ENCODE measurements at places on chromosomes 7 and 10.

GRCh38 chr7:34031156-34031555, 125.8 kb downstream of the BMPER start:
- DNase-seq: no peak

DNA sequence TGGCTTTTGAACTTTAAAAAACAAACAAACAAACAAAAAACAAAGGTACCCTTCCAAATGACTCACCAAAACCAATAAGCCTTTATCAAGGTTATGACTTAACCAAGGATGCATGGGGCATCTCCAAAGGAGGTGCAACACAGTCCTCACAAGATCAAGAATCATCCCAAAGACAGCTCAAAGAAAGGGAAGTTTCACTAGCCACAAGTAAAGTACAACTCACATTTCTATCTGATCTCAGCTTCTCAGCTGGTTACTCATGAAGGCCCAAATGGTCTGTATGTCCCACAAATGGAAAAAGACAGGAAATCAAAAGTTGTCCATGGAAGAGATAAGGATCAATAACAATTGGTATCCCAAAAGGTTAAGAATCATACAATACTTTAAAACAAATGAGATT, 6.0 kb upstream of the MKLN1 start:
- DNase-seq: no peak

DNA sequence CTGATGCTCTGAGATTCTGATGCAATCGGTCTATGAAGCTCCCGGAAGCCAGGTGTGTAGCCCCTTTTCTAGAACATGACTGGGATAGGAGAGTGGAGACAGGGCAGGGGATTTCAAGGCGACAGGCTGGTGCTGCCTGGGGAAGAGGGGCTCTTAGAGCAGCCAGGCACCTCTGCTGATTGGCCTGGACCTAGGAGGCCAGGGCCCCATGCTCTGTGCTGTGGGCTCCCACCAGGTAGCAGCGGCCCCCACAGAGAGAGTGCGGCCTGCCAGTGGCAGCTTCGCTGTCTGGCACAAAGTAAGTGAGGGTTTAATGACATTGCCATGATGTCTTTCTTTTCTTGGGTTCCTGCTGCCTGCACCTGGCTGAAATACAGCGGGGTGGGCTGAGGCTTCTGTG, 99.4 kb upstream of the PODXL start:
- DNase-seq: no peak

GRCh38 chr7:79090543-79090942, 362.9 kb downstream of the MAGI2 start:
- DNase-seq: no peak

GRCh38 chr7:34823650-34824258, 165.7 kb downstream of the NPSR1 start:
- DNase-seq: peak; percentile 63

DNA sequence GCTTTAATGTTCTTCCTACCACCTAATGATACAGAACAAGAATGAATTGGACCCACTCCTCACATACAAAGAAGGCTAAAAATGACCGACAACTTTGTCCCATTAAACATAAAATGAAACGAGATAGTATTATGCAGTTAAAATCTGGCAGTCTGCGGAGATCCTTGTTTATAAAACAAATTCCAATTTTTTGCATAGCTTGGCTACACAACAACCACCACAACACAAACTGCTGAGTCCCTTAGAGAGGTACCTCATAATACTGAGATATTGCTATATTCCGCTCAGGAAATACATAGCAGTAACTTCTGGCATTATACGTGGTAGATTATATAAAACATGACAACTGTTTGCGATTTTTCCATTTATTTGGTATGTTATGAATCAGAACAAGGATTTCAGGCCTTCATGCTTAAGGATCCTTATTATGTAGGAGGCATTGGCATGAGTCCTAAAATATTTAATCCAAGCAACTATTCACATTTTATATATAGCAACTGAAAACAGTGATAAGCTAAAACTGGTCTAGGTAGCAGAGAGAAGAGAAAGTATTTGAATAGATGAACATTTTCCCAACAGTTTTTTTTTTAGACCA, 96.0 kb downstream of the ANK3 start:
- no peak for DNase-seq

GRCh38 chr7:80860554-80860953, 58.3 kb downstream of the SEMA3C start:
- no peak for DNase-seq

- DNase-seq: no peak
Observed at GRCh38 chr10:116211682-116212081, 61.3 kb downstream of the GFRA1 start.

GRCh38 chr7:113764401-113765035, 154.3 kb downstream of the PPP1R3A start:
- no peak for DNase-seq

DNA sequence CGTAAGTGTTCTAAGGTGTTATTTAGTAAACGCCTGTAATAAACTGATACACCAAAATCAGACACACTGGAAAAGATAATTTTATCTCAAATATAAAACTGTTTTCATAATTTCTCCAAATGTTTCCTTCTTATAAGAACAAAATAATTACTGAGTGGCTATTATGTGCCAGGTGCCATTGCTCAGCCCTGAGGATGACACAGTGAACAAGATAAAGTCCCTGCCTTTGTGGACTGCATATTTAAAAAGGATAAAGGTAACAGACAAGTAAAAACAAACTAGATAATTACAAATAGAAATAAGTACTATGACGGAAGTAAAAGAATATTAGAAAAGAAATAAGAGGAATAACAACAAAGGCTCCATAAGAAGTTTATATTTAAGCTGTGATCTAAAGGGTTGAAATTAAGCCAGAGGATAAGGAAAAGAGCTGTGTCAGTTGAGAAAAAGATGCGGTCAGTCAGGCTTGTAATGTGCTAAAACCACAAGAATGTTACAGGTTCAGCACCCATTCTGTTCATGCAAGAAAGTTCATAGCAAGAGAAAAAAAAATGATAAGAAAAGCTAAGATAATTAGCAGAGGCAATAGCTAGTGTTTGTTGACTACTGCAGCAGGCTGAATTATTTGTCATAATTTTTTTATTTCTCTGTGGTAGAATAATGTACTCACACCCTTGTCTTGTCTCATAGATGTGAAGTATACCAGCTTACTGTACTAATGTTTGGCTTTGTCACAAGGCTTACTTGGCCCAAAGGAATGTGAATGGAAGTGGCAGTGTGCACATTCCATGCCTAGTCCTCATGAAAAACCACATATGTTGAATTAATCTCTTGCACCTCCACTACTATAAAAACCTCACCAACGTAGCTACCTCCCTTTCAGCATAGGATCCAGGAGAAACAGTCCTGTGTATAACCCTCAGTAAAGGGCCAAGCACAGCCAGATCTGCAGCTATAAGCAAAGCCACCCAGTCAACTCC, 75.1 kb downstream of the CRPPA start:
- DNase-seq: no peak

GRCh38 chr10:78115135-78115853, 81.6 kb downstream of the RPS24 start:
- DNase-seq: no peak

GRCh38 chr7:142352543-142352942, 94.7 kb upstream of the PRSS58 start:
- DNase-seq: no peak

DNA sequence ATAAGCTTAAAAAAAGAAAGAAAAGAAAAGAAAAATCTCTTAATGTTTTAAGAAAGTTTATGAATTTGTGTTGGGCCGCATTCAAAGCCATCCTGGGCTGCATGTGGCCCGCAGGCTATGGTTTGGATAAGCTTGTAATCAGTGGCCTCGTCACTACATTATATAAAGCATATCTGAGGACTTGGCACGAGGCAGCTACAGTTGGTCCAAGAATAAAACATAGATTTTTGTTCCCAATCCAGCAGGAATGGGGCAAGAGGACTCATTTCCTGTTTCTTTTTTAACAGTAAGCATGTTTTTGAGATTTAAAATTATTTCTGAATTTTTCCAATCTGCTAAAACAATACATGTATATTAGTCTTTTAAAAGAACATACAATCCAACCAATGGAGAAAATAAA, 28.6 kb downstream of the MCM10 start:
- no peak for DNase-seq

- no peak for DNase-seq
Observed at GRCh38 chr10:6164271-6165095, 38.2 kb upstream of the PFKFB3 start.

DNA sequence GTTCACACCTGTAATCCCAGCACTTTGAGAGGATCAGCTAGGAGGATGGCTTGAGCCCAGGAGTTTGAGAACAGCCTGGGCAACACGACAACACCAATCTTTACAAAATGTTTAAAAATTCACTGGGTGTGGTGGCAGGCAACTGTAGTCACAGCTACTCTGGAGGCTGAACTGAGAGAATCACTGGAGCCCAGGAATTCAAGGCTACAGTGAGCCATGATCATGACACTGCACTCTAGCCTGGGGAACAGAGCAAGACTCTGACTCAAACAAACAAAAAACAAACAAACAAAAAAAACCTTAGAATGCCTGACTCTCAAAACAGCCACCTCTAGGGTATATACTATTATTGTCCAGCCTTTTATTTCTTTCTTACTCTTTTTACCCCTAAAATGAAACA, 56.5 kb upstream of the PAPSS2 start:
- no peak for DNase-seq

GRCh38 chr7:73448609-73449008, 15.0 kb downstream of the FZD9 start:
- DNase-seq: no peak

GRCh38 chr10:11579885-11580284, 31.6 kb downstream of the USP6NL start:
- DNase-seq: no peak

GRCh38 chr10:26832960-26833359, 27.8 kb downstream of the ABI1 start:
- DNase-seq: no peak

GRCh38 chr10:17548162-17548561, 69.0 kb downstream of the HACD1 start:
- no peak for DNase-seq

DNA sequence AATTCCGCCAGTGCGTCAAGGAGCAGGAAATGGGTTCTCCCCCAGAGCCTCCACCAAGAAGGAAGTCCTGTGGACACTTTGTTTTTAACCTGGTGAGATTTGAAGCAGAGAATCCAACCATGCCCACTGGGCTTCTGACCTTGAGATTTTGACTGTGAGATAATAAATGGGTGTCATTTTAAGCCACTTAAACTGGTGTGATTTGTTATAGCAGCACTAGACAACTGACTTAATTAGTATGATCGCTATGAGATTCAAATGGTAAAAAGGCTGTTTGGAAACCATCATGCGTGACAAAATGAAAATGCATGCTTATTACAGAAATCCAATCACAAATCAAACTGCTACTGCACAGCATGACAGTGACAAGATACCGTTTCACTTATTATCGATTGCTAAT, 98.0 kb downstream of the ADAM12 start:
- no peak for DNase-seq

DNA sequence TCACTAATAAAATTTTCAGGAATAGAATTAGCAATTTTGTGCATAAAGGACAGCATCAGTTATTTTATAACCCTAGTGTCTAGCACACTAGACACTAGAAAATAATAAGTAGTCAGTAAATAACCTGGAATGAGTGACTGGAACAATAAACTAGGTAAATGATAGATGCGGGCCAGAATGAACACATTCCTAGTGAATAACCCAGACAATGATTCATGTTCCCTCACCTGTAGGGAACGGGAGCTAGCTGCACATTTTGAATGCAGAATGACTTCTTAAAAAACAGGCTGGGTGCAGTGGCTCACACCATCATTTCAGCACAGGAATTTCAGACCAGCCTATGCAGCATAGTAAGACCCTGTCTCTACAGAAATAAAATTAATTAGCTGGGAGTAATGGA, 3.2 kb upstream of the ATOH7 start:
- DNase-seq: no peak

DNA sequence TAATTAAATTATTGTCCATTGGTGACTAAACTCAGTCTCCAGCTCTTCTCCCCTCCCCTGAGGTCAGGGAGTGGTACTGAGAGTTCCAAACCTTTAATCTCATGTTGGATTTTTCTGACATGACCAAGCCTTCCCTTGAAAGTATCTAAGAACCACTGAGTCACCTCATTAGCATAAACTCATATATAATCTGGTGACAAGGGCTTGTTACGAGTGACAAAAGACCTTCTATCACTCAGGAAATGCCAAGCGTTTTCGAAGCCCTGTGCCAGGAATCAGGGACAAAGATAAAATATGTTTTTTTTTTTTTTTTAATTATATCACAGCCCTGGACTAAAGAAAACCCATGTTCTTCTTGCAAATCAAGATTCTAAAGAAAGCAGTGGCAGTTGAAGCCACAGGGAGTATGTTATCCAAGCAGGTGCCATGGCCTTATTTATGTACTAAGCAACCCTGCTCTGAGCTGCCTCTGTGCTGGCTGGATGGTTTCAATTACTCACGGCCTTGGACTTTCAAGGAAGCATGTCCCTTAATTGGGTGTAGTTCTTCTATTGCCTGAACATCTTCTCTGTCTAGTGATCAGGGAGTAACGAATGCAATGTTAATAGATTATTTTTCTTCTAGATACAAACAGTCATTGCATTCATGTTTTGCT, 169.0 kb upstream of the PRKCQ start:
- DNase-seq: no peak

GRCh38 chr7:16106300-16106699, 315.0 kb downstream of the CRPPA start:
- DNase-seq: no peak

GRCh38 chr7:19916046-19916445, 142.6 kb upstream of the TMEM196 start:
- no peak for DNase-seq

- DNase-seq: no peak
Observed at GRCh38 chr7:121026159-121026558, 37.6 kb downstream of the CPED1 start.

- DNase-seq: no peak
Observed at GRCh38 chr10:14875941-14876340, 2.7 kb upstream of the SUV39H2 start.

- no peak for DNase-seq
Observed at GRCh38 chr7:69776611-69777010, 178.3 kb downstream of the AUTS2 start.

DNA sequence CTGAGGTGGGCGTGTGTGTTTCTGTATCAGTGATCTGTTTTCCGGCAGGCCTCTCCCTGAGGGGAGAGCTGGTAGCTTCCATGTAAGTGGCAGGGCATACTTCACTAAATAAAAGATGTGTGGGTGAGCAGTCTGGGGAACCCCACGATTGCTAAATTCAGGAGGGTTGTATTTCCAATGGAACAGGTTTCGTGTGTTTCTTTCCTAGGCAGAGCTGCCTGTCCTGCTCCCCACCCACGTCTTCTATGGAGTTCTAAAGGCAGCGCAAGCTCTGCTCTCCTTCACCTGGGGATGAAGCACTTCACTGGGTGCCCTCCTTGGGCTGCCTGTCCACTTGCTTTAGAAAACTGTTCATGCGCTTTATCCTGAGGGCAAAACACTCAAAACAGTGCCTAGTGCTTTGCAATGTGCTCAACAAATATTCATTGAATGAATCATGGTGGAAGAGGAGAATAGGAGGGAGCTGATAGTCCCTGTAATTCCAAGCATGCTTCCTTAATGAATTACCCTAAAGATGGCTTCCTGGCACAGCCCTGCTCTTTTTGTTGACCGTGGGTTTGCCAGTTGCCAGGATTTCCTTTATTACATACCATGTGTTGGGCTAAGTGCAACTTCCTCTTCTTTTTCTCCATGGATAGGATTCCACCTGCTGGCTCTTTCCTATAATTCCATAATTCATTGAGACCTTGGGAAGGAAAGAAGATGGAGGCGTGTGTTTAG, 50.6 kb upstream of the SRPK2 start:
- peak; percentile 60 for DNase-seq
